Hepatocyte (in vitro differentiated cells): ENCODE measurements at places on chromosomes 13 and 19.

DNA sequence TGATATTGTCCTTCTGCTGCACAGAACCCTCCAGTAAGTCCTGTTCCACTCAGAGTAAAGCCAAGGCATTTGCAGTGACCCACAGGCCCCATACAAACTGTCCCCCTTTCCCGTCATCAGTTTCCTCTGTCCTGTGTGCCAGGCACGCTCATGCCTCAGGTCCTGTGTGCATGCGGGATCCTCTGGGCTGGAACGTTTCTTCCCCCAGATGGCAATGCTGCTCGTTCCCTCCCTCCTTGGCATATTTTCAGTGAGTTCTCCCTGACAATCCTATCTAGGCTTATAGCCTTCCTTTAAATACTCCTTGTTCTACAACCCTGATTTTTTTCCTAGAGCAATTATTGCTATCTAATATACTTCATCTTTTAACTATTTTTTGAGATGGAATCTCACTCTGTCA, 5.7 kb downstream of the OPA3 start:
- no peak for DNase-seq

- no peak for DNase-seq
These were observed 5.2 kb downstream of the MRPL57 start for GRCh38 chr13:21181671-21182070.

DNA sequence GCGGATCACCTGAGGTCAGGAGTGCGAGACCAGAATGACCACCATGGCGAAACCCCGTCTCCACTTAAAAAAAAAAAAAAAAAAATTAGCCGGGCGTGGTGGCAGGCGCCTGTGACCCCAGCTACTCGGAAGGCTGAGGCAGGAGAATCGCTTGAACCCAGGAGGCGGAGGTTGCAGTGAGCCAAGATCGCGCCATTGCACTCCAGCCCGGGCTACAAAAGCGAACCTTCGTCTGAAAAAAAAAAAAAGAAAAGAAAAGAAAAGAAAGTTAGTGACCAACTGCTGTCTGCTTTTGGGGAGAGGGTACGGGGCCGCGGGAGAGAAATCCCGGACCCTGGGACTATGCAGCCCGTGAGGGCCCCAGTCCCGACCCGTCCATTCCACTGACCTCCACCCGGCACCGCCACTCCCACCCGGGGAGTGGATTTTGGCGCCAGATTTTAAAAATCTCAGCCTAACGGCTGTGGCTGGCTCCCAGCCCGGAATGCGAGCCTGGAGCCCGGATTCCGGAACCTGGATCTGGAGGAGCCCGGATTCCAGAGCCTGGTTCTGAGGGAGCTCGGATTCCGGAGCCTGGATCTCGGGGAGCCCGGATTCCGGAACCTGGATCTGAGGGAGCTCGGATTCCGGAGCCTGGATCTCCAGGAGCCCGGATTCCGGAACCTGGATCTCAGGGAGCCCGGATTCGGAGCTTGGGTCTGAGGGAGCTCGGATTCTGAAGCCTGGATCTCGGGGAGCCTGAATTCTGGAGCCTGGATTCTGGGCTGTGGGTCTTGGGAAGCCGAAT, 6.1 kb upstream of the LMNB2 start:
- DNase-seq = peak; percentile 95

DNA sequence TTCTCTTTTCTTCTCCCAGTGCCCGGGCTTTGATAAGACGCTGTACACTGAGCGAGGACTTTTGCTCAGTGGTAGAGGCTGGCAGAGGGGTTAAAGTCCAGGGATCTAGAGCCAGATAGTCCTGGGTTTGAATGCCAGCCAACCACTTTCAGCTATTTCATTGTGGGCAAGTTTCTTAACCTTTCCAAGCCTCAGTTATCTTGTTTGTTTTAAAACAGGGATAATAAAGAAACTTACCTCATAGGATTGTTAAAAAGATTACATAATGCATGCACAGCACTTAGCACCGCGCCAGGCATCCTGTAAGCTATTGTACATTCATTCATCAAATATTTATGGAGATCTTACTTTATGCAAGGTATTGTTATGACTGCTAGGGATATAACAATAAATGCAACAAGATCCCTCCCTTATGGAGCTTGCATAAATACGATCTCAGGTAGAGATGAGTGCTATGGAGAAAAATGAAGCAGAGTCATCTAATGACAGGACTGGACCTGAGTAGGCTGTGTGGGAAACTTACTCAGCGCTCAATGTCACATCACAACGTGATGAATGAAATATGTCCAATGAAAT, 70.8 kb downstream of the LNX2 start:
- peak; percentile 55 for DNase-seq

DNA sequence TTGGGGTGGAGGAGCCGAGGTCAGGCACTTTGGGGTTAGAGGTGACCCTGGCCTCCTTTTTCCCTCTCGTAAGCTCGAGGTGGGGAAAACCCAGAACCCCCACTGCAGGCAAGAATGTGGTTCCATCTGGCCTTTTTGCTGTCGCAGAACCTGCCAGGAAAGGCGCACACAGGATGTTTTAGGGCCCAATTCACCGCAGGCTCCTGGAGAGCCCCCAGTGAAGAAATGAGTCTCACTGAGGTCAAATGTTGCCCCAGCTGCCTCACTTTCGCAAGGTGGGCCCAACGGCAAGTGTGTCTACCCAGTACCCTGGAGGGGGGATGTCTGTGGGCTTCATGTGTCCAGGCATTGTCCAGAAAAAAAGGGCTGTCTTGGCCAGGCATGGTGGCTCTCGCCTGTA, 61.8 kb downstream of the PEX11G start:
- DNase-seq = no peak

- no peak for DNase-seq
These were observed 284.4 kb upstream of the NBEA start for GRCh38 chr13:34657716-34658115.

GRCh38 chr19:41226874-41227390, 7.9 kb downstream of the AXL start:
- DNase-seq = no peak

- DNase-seq = peak; percentile 78
These were observed 3.2 kb downstream of the PTBP1 start for GRCh38 chr19:800360-801029.

GRCh38 chr13:51291341-51291740, 48.1 kb upstream of the SERPINE3 start:
- DNase-seq = peak; percentile 26

- DNase-seq = no peak
These were observed 78.4 kb downstream of the DPF1 start for GRCh38 chr19:38145623-38146022.

DNA sequence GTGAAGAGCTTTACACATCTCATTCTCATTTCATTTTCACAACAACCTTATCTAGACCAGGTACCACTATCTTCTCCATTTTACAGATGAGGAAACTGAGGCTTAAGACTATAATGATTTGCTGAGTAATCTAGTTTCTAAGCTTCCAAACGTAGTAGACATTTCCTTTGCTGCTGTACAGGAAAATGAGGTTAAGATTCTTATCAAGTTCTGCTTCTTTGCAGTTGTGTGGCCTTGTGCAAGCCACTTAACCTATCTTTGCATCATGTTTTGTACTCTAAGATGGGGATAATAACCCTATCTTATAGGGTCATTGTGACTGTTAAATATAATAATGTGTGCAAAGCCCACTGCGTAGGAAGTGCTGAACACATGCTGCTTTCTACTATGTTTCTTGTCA, 307.9 kb downstream of the HS6ST3 start:
- DNase-seq = no peak

DNA sequence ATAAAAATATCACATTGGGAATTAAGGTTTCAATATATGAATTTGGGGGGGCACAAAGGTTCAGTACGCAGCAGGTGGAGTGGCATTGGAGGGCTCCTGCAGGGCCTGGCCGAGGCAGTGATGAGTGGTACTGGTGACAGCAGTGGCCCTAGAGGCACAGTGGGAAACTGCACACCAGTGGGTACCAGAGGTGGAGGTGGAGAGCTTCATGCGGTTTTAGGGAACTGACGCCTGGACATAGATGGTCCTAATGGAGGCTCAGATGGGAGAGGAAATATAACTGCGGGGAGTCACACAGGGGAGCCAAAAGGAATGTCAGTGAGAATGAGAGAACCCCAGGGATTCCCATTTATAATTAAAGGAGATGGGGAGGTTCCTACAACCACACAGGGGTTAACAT, 156.2 kb downstream of the COG6 start:
- DNase-seq = no peak

- DNase-seq = no peak
These were observed 221.7 kb upstream of the SPRY2 start for GRCh38 chr13:80562433-80563156.

- DNase-seq = no peak
These were observed 405.0 kb downstream of the COG6 start for GRCh38 chr13:40060296-40061007.

GRCh38 chr19:19106056-19106551, 32.2 kb downstream of the TMEM161A start:
- peak; percentile 52 for DNase-seq

DNA sequence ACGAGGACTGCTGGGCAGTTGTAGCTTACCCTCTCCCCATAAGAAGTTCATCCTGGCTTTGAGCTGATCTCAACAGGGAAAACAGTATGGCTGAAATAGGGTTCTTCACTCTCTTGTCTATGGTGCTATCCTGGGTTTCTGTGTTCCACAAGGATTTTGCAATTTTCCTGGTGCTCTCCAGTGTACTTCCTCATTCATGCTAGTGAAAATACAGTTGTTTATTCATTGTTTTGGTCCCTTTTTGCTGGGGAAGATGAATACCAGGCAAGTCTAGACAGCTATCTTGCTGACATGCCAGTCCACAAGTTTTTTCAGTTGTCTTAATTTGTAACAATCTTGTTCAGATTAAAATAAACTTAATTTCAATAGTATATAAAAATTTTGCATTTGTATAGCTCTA, 306.5 kb downstream of the DLEU7 start:
- no peak for DNase-seq

GRCh38 chr19:41869374-41869955, 7.6 kb upstream of the CD79A start:
- no peak for DNase-seq

DNA sequence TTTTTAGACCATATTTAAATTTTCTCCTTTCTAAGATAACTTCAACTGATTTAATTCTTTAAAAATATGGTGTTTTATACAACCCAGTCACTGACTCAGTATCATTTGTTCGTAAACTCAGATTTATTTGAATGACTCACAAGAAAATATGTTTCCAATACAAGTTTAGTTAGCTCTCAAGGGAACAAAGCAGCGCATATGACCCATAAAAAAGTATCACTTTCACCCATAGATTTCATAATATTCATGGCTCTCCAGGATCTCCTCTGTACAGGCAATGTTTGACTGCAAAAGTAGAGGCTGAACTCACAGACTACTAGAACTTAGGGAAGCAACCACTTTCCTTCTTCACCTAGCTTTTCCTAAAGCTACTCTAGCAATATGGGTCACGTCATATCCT, 405.6 kb upstream of the PCDH9 start:
- no peak for DNase-seq

DNA sequence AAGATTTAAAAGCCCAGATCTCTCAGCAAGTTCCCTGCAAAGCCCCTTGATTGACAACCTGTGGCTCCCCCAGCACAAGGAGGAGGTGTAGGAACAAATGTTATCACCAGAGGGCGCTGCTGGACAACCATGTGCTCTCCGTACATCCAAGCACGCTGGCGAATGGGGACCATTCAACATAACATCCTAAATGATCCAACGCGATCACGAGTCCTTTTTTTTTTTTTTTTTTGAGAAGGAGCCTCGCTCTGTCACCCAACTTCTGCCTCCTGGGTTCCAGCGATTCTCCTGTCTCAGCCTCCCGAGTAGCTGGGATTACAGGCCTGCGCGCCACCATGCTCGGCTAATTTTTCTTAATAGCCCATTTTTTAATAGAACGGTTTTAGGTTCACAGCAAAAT, 52.0 kb downstream of the NWD1 start:
- peak; percentile 91 for DNase-seq

GRCh38 chr13:110546378-110546777, 15.1 kb downstream of the RAB20 start:
- DNase-seq = no peak
